Activated CD4-positive, alpha-beta T cell treated with anti-CD3 and anti-CD28 coated beads for 24 hours (primary cell): ENCODE measurements at places on chromosomes 3 and 15.

- DNase-seq = no peak
Measured at GRCh38 chr3:94106268-94106667, 43.4 kb downstream of the NSUN3 start.

DNA sequence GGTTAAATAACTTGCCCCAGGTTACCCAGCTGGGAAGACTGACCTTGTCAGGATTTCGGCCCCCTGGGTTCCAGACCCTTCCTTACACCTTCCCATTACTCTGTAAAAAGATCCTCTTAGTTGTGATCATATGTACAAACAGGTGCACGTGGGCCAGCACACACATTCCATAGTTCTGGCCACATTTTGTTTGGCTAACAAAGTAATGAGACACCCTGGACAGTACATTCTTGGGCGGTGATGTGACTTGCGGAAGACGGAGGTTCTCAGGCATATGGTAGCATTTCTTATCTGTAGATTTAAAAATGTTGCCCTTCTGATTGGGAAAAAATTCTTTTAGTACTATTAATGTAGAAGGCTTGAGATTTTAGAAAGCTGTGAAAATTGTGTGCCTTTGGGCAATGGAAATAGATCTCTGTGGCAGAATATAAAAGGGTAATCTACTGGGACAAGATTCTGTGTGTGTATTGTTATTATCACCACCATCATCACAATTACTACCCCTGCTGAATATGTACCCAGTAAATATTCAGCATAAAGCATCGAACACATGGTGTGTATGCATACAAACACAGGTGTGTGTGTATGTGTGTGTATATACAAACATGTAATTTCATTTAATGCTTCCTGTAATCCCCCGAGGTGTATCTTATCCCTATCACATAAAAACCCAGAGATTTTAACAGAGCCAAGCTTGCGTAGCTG, 205.4 kb upstream of the UBE2E1 start:
- no peak for DNase-seq

GRCh38 chr3:125238759-125239158, 26.2 kb upstream of the SLC12A8 start:
- DNase-seq = no peak

DNA sequence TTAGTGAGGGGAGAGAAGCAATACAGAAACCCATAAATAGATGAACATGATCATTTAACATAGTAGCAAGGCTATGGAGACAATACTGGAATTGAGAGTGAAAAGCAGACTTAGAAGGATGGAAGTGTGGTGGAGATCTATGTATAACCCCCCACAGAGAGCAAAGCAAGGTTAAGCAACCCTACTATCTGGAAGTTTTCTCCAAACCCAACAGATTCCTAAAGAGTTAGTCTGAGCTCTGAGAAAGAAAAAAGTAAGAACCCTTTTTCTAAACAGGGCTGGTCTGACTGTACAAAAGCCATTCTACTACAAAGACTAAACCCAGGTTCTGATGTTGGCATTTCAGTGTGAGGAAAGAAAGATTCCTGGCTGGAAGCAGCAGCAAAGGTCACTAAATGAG, 153.2 kb downstream of the WNT5A start:
- DNase-seq = no peak
